ENCODE measurements at places on chromosomes 12 and 14.

GRCh38 chr12:97555547-97556187 is 93.1 kb downstream of the RMST start:
- DNase-seq: no peak

GRCh38 chr12:48351022-48351708 is 446 bp upstream of the ZNF641 start:
- DNase-seq: no peak

DNA sequence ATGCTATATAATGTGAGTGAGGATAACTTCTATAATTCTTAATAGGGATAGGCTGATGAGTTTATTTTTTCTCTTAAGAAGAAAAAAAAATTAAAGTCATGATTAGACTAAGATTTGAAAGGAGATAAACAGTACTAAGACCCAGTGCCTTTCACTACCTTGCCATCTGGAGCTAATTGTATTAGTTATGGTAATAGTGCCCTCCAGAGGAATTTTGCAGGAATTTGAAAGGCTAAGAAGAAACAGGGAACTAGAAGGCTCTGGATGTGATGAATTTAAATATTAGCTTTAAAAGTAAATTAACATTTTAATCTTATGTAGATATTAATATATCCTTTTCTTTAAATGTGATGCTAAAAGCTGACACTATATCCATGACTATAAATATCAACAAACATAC is 36.6 kb upstream of the PIK3C2G start:
- DNase-seq: no peak

- DNase-seq: no peak
Observed at GRCh38 chr14:33061667-33062325, 123.1 kb downstream of the NPAS3 start.

DNA sequence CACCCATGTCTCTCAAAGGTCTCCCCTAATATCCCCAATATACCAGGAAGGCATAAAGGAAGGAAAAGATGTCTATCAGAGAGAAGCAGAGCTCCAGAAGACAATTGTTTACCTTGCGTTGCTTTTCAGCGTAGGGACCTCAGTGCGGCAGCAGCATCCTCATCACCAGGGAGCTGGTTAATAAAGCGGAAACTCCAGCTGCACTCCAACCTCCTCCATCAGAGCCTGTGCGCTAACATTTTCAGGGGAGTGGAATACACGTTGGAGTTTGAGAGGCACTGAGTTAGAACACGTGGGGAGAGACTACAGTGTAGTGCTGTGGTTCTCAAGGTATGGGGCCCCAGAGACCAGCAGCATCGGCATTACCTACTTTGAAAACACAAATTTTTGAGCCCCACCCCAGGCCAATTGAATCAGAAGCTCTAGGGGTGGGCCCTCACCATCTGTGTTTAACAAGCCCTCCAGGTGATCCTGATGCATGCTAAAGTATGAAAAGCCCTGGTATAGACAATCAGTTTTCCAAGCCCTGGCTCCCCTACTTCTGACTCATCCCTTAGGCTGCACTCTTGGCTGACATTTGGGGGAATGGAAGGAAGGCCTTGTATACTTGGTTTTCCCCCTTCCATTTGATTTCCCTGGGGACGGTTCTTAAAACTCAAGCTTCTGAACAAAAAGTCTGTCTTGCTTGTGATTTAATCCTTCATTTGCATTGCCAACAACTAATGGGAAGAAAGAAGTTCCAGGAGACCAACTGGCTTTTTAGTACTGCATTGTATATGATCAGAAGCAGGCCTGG is 419.0 kb upstream of the CCDC196 start:
- no peak for DNase-seq

- DNase-seq: no peak
Observed at GRCh38 chr12:80226576-80226975, 127.2 kb downstream of the OTOGL start.

DNA sequence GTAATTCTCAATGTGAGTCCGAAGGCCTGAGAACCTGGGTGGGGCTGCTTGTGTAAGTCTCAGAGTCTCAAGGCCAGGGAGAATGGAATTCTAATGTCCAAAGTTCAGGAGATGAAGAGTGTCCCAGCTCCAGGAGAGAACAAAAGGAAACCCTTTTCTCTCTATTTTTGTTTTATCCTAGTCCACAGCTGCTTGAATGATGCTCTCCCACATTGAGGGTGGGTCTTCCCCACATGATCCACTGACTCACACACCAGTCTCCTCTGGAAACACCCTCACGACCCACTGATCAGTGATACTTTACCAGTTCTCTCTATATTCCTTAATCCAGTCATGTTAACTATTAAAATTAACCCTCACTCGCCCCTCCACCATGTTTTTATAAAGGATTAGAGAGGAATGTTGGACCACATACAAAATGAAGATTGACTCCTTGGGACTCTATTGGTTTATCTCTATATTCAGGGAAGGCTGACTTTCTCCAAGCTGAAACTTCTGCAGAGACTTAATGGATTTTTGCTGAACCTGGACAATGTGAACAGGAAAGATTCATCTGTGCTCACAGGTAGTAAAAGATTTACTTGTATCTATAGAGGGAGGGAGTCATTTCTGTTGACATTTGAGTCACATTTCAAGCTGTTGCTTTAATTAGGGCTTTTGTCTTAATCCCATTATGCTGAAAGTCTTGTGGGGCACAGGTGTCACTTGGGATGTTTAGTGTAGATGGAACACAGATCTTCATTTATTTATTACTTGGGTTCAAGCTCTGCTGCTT is 1061.0 kb upstream of the TMEM132C start:
- no peak for DNase-seq

DNA sequence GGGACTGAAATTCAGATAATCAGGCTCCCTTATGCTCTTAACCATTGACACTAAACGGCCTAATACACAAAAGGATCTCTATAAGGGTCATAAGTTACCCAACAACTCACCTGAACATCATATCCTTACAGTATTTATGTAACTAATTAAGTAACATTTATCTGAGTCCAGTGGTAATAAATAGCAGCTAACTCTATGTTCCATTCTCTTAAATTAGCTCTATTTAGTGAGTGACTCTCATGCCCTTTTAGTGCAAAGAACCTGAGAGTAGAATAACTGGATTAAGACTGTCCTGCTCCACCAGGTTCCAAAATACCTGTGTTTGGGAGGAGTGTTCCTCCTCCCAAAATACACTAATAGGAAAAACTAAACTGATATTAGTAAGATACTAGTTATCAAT is 9.8 kb downstream of the SCAF11 start:
- no peak for DNase-seq

DNA sequence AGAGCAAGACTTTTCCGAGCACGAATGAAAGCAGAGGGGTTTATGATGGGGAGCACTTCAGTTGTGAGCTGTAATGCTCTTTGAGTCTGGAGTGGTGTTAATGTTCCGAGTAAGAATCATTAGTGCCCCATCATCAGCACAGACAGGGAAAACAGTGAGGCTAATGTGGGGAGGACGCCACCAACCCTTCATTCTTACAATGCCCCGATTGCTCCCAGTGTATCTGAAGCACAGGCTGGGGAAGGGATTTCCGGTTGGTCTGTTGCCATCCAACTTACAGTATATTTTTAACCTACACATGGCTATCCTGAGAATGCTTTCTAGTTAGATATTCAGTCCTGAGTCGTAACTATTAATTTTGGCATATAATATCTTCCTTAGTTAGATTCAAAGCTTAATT is 141.6 kb downstream of the APAF1 start:
- no peak for DNase-seq

GRCh38 chr12:89827592-89827991 is 119.0 kb upstream of the ATP2B1 start:
- DNase-seq: no peak

GRCh38 chr14:100629696-100630095 is 42.5 kb upstream of the BEGAIN start:
- no peak for DNase-seq

- DNase-seq: no peak
Observed at GRCh38 chr14:60647081-60647836, 2.0 kb downstream of the SIX1 start.

GRCh38 chr12:5012337-5012736 is 31.3 kb upstream of the KCNA5 start:
- no peak for DNase-seq

GRCh38 chr14:104747876-104748275 is 5.1 kb upstream of the SIVA1 start:
- DNase-seq: no peak

DNA sequence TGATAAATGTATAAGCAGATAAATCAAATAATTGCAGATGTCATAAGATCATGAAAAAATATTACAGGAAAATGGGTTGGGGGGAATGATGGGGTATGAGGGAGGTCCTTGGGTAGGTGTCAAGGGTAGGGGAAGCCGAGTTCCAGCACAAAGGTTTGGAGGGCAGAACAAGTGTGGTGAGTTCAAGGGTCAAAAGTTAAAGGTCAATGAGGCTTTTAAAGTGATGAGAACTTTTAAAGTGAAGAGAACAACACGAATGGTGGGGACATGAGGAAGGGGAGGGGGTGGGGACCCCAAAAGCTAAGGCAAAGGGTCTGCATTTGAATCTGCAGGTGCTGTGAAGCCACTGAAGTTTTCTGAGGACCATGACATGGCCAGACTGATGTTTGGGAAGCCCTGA is 200.6 kb upstream of the NOS1 start:
- DNase-seq: no peak

DNA sequence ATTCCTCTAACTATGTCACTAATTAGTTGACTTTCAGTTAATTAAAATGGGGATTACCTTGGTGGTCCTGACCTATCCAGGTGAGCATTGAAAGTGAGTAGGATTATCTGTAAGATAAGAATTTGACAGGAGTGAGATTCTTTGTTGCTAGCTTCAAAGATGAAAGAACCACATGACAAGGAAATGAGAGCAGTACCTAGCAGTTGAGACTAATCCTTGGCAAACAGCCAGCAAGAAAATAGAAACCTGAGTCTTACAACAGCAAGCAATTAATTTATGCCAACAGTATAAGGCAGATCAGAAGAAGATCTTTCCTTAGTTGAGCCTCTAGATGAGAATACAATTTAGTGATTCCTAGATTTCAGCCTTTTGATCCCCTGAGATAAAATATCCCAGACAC is 1058.4 kb downstream of the LRFN5 start:
- DNase-seq: no peak

- no peak for DNase-seq
Observed at GRCh38 chr12:62259631-62259992, 592 bp upstream of the USP15 start.

DNA sequence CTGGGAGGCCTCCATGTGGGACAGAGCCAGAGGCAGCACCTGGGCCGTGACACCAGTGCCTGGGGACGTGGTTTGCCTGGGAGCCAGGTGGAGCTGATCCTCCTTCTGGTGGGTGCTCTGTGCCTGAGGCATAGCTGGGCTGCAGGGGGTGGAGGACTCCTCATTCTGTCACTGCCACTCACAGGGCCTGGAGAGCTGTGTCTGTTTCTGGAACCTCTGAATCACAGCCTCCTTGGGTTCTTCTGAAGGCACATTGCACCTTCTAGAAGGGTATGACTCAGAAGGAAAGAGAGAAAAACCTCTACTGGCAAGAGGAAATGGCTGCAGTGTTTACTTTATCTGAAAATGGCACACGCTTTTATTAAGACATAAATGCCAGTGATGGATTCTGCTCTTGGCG is 659.8 kb downstream of the VRK1 start:
- peak; percentile 44 for DNase-seq

DNA sequence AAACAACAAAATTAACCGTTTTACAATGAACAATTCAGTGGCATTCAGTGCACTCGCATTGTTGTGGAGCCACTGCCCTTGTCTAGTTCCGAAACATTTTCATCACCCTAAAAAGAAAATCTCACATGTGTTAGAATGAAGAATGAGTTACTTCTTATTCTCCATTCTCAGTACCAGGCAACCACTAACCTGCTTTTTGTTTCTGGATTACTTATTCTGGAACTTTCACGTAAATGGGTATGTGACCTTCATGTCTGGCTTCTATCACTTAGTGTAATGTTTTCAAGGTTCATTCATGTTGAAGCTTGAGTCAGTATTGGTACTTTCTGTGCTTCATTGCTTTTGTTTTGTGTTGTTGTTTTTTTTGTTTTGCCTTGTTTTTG is 15.6 kb downstream of the RCOR1 start:
- DNase-seq: no peak

DNA sequence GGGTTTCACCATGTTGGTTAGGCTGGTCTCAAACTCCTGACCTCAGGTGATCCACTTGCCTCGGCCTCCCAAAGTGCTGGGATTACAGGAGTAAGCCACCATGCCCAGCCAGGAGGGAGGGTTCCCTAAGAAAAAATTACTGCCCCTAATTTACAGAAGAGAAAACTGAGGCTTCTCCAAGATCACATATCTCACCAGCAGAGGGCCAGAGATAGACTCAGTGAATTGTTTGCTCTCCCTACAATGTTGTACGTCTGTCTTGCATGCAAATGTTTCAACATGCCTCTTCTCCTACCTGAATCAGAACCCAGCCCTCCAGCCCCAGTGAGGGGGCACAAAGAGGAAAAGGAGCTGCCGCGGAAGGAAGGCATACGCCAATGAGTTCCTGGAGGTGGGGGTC is 48.3 kb upstream of the TMEM263 start:
- no peak for DNase-seq

DNA sequence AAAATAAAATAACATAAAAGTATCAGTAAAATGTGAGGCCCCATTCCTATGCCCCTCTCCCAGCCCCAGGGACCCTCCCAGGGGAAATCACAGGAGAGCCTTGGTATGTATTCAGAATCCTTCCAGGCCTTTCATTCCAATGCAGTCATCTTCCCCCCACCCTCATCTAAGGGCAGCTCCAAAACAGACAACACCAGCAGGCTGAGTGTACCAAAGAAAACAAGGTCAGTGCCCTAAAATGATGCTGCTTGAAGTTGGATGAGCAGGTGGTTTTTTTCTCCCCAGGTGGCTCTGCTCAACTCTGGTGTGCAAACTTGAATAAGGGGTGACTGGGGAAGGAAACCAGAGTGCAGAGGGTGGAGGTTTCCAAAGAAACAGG is 56.2 kb downstream of the TSPAN9 start:
- DNase-seq: no peak

GRCh38 chr14:55146425-55146824 is 17.4 kb downstream of the LGALS3 start:
- DNase-seq: no peak

DNA sequence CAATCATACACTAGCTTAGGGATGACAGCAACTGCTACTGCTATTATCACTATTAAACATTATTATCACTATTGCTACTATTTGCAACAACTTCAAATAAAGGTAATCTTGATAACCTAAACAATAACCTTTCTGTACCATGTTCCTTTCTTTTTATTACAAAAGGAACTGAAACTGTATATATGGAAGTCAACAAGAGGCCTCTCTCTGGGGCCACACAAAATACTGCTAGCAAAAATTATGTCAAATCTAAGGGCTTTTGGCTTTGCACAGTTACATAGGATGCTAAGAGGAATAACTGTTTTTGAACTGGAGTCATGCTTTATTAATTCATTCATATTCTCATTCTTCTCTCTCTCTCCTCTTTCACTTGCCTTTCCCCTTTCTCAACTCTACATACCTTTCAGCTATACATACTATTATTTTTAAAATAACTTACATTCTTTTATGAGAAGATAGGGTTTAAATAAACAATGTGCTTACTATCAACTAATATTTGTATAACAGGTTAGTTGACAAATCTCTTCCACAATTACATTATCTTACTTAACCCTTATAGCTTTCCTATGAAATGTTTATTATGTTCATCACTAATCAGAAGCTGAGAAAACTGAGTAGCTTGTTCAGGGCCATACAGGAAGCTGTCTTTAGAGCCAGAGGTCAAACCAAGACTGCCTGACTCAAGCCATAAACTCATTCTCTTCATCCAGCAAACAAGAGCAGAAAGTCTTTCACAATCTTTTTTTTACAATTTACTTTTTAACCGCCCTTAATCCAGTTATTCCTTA is 25.7 kb downstream of the SPTSSA start:
- no peak for DNase-seq

GRCh38 chr12:57765698-57766463 is 997 bp downstream of the CYP27B1 start:
- no peak for DNase-seq

- no peak for DNase-seq
Observed at GRCh38 chr14:87852107-87852506, 140.9 kb downstream of the GALC start.

Measured in stimulated activated CD8-positive, alpha-beta memory T cell treated with anti-CD3 and anti-CD28 coated beads, Interleukin-7, amount 100 ng/mL, for 1 hour (primary cell).